ENCODE measurements at places on chromosomes 1 and 21. TPM values are rescaled to one million over a fixed set of nuclear protein-coding genes. Genes with fewer than 3 reads are reported as not detected.

Gene NPL
- 4.5 TPM for total RNA-seq

Gene FABP3
- 0.65 TPM for total RNA-seq

Gene ANKRD34A
- total RNA-seq = 7.7 TPM

Gene HMCN1
- total RNA-seq = not detected

Gene MX2
- 9.2 TPM for total RNA-seq

Gene PRRX1
- total RNA-seq = not detected

Gene FCAMR
- not detected for total RNA-seq

Gene LCE2A
- not detected for total RNA-seq

Gene OLIG1
- total RNA-seq = not detected

Gene TRIM45
- 0.27 TPM for total RNA-seq

Gene CYP4X1
- total RNA-seq = not detected

Gene LEMD1
- 0.58 TPM for total RNA-seq

Gene SPRR5
- total RNA-seq = not detected

Gene PAX7
- not detected for total RNA-seq

Gene AKIRIN1
- 59.4 TPM for total RNA-seq

Gene REN
- total RNA-seq = not detected

DNA sequence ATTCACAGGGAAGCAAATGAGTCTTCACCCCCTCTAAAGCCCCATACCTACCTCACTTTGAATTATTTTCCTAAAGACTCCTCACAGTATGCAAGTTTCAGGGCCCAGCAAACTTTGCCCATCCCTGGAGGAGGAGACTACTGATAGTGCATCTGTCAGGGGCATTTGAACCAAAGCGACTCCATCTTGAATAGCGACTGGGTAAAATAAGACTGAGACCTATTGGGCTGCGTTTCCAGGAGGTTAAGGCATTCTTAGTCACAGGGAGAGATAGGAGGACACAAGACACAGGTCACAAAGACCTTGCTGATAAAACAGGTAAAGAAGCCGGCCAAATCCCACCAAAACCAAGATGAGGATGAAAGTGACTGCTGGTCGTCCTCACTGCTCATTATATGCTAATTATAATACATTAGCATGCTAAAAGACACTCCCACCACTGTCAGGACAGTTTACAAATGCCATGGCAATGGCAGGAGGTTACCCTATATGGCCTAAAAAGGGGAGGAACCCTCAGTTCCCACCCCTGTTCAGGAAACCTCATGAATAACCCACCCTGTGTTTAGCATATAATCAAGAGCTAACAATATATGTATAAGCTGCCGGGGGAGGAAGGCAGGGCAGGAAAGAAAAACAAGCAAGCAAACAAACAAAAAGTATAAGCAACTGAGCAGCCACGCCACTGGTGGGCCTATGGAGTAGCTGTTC, 3.3 kb upstream of the PKNOX1 start:
- no peak for DNase-seq

DNA sequence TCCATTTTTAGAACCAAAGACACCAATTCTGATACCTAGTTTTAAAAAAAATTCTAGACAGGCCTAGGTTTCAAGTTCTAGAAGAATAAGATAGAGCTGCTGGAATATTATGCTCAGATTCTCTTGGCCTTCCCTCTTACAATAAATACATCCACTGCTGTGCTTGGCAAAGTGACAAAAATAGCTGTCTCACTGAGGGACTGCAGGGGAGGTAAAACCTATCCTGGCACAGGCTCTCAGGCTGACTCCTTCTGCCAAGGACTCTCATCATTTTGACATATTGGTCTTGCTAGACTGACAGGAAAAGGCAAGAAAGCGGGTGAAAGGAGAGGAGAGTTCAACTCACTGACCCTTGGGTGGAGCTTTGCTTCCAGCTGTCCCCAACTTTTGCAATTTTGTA, 197.0 kb upstream of the LHX8 start:
- DNase-seq = no peak

DNA sequence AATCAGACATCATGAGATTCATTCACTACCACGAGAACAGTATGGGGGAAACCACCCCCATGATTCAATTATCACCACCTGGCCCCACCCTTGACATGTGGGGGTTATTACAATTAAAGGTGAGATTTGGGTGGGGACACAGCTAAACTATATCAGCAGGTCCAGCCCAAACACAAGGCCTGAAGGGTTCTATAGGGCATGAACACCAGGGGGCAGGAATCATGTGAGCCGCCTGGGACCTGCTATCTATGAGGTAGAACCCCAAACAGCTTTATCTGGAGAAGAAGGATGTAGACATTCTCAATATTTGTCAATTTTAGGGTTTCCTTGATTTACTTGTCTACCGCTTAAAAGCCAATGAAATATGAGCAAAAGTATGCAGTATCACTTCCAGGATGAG, 294.9 kb upstream of the DEPDC1 start:
- no peak for DNase-seq

DNA sequence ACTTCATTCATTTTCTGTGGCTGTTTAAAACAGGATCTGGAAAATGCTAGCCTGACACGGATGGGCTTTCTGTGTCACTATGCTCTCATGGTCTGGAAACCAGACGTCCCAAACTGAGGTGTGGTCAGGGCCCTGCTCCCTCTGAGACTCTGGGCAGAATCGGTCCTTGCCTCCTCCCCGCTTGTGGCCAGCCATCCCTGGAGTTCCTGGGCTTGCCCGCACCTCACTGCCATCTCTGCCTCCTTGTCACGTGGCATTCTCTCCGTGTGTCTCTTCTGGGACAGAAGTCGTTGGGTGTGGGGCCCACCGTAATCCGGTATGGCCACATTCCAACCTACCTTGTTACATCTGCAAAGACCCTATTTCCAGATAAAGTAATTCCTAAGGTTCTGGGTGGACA, 10.1 kb upstream of the ACTRT2 start:
- no peak for DNase-seq

DNA sequence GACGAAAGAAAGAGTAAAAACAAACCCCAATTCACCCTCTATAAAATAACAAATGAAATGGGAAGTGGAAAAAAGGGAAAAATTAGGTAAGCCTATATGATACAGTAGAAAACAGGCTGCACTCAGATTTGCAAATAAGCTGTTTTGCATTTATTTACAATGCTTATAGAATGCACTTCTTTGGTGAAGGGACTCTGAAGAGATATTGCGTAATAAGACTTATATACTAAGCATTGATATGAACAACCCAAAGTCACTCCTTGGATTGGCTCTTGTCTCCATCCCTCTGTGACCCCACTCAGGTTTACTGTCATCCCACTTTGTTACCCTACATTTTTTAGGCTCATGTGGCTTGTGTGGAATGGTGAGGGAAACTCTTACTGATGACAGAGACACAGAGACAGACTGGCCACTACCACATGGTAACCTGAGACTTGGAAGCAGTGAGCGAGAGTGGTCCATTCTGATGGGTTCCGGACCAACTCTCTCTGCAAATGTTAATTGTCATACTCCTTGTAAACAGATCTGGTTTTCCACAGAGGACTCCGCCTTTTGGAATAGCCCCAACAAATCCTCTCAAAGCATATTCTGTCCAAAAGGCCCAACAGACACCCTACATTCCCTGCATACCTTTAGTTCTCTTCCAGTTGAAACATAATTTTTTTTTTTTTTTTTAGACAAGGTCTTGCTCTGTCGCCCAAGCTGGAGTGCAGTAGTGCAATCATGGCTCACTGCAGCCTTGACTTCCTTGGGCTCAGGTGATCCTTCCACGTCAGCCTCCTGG, 11.0 kb downstream of the GSTM5 start:
- DNase-seq = no peak

GRCh38 chr1:233614173-233614742, 352 bp downstream of the KCNK1 start:
- no peak for DNase-seq

- DNase-seq = no peak
Observed at GRCh38 chr1:156945881-156946661, 25.6 kb downstream of the LRRC71 start.

DNA sequence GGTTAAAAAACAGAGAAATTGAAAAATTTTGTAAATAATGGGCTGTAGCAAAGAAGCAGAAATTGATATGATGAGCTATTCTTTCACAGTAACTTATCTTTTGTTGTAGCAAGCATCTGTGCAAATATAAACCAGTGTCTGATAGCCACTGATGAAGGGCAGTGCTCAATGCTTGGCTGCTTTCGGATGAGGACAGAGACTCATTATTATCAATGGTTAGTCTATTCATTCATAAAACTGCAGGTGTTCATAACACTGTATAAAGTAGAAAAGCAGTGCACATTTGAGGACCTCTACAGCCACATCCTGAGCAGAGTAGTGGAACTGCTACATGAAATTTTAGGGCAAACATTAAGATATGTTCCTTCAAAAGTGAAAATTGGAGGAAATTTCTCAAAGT, 107.2 kb downstream of the FAF1 start:
- no peak for DNase-seq

GRCh38 chr1:22137004-22137720, 5.7 kb downstream of the WNT4 start:
- no peak for DNase-seq

DNA sequence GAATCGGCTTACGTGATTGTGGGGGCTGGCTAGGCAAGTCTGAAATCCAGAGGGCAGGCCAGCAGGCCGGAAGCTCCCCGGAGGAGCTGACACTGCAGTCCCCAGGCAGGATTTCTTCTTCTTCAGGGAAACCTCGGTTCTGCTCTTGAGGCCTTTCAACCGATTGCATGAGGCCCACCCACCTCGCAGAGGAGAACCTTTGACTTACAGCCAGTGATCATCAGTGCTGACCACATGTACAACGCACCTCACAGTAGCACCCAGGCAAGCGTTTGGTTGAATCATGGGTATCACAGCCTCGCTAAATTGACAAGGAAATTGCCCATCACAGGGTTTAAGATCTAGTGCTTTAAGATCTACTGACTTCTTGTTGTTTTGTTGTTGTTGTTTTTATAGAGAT, 23.6 kb upstream of the GPR157 start:
- DNase-seq = no peak

DNA sequence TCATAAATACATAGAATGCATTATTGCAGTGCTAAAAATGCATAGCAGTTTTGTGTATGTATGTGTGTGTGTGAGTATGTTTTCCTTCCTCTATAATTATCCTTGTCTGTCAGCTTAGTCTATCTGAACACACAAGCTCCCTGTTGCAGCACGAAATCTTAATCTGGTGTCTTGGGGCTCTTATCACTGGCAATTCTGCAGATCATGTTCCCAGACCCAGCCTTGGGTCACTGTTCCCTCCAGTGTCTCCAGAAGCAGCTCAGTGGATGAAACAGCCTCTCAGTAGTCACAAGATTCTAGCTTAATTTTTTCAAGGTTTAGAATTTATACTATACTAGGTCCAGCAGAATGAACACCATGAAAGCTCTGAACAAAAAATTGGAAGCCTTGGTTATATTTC, 777.9 kb downstream of the MRPL39 start:
- DNase-seq = no peak

- no peak for DNase-seq
Observed at GRCh38 chr1:182666706-182667105, 17.7 kb downstream of the RGS8 start.

- DNase-seq = no peak
Observed at GRCh38 chr1:181106479-181106878, 18.0 kb downstream of the IER5 start.

- peak; percentile 26 for DNase-seq
Observed at GRCh38 chr1:150813028-150813707, 5.1 kb upstream of the CTSK start.

DNA sequence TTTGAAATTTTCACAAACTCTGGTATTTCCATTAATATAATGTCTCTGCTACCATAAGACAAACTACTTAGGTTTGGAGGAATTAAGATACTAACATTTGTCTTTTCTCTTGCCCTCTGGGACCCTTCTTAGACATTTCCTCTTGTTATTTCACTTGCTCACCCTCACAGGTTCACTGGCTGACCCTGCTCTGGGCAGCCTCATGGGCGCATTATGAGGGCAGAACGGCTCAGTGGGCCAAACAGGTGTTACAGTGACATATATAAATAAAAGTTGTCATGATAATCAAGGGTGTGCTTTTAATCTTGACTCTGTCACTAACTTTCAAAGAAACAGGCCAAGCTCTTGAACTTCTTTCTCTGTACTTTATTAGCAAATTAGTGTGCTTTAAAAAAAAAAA, 46.5 kb downstream of the ZNHIT6 start:
- DNase-seq = no peak

- DNase-seq = no peak
Observed at GRCh38 chr1:175580841-175581240, 162.6 kb downstream of the TNR start.

DNA sequence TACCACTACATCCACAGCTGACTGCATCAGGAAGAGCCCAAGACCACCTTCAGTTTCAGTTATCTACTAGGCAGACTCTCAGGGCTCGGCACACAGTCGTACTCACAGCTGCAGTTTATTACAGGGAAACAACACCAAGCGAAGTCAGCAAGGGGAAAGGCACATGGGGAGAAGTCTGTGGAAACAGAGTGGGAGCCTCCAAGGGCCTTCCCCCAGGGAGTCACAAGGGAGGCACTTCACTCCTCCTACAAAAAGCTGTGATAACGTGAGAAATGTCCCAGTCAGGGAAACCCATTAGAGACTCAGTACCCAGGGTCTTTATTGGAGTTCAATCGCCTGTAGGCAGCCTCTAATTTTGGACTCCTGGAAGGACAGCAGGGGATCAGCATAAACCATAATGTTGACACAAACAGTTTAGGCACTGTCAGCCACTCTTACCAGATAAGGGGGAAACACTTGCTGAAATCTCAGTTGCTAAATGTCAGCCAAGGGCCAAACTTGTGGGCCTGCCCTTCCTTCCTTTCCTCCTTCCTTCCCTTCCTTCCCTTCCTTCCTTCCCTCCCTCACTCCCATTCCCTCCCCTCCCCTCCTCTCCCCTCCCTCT, 444.0 kb downstream of the SMYD3 start:
- no peak for DNase-seq

- no peak for DNase-seq
Observed at GRCh38 chr1:6820899-6821298, 35.6 kb downstream of the CAMTA1 start.

GRCh38 chr1:220817907-220818306, 31.2 kb downstream of the MTARC1 start:
- DNase-seq = no peak

DNA sequence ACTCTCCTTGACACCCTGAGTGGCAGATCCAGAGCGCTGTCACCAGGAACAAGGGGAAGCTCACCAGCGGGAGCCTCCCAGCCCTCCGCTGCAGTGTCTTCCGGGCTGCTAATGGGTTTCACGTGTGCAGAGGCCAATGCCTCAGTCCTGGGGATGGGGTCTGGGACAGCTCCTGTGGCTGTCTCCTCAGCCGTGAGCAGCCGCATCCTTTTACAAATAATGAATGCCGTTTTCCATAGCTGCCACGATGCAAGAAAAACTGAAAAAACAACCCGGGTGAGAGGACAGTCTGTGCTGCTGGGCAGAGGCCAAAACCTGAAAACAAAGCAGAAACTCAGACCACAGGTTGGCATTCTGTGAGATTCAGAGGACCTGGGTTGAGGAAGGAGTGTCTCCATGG, 212.2 kb upstream of the RAB4A start:
- DNase-seq = no peak

GRCh38 chr1:2411801-2412394, 466 bp downstream of the PEX10 start:
- no peak for DNase-seq

DNA sequence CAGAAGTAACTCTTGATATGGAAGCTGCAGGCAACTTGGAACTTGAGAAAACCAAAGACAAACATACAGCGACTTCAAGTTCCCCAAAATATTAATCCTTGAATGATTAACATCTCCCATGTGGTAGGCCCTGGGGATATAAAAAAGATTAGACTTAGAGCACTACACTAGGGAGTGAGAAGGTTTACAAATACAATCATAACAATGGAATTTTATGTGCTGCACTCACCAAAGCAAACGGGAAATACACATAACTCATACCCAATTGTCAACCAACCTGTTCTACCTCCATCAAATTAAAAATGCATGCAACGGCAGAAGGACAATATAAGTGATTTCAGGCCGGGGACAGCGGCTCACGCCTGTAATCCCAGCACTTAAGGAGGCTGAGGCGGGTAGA, 3.7 kb downstream of the SMYD3 start:
- DNase-seq = no peak

Measured in activated CD8-positive, alpha-beta T cell treated with anti-CD3 and anti-CD28 coated beads for 36 hours (primary cell).